ENCODE measurements at places on chromosomes 6 and 20. TPM values are rescaled to one million over a fixed set of nuclear protein-coding genes. Genes with fewer than 3 reads are reported as not detected.

GRCh38 chr6:69570106-69570505 lies 226.7 kb downstream of the LMBRD1 start:
- no peak for DNase-seq

DNA sequence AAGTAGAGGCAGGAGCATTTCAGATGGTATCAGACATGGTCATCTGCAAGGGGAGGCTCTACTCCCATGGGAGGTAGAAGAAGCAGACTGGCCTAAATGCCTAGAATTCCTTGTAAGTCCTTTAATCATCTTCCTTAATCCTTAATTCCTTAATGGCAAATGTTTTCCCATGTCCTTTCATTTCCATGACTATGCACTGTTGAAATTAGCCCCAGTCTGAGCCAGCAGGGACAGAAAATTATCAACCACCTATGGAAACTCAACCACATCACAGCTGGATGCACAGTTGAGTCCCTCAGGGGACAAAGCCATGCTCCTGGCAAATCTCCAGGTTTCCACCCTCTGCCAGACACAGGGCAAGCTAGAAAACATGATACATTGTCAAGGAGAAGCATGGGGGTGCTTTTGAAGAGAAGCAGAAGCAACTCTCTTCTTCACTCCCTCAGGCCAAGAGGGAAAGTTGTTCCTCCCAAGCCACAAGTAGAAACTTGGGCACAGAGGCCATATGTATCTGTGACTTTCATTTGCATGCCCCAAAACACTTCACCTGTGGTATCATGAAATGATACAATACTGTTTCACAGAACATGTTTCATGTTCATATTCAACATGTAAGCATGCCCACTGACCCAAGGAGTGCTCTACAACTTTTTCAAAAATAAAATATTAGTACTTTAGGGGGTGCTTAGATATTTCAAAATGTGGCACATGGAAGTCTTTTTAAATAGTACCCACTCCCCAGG lies 683.6 kb downstream of the KIF16B start:
- DNase-seq = no peak

DNA sequence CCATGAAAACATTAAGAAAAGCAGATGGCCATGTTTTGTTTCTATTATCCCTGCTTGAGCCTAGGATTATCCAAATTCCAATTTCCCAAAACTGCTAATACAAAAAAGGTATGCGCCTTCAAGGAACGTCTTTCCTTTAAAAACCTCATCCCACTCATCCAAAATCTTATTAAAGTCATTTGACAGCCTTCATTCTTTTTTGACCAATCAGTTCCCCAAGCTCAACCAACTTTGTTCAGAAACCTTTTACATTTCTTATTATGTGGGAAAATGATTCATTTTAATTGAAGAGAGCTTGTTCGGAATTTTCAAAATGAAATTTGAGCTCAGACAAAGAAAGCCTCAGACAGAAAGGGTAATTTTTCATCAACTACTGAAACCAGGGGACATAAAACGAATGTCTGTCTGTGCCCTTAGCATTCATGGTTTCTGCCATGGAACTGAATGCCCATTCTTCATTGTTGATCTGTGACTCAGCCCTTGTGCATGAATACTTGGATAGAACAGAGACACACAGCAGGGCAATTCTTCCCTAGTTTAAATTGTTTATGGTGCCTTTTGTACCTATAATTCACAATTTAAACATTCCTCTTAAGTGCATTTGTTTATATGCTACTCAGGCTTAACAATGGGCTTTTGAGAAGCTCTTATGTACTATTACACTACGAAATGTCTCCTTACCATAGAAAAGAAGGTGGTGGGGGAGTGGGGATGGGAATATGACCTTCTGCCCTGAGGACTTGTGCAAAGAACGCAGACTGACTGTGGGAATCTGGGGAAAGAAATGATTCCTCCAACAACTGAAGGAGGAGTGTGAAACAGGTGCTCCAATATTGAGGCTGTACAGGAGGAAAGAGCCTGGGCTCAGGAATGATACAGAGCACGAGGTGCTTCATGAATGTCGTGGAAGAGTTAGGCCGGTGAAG lies 49.8 kb upstream of the ERVFRD-1 start:
- peak; percentile 59 for DNase-seq

- peak; percentile 45 for DNase-seq
Measured at GRCh38 chr6:166737261-166737660, 110.2 kb upstream of the RPS6KA2 start.

- no peak for DNase-seq
Measured at GRCh38 chr6:150646228-150646627, 46.5 kb downstream of the PLEKHG1 start.

GRCh38 chr20:54346276-54346675 lies 129.1 kb upstream of the DOK5 start:
- no peak for DNase-seq

GRCh38 chr6:168916576-168917211 lies 337.0 kb downstream of the THBS2 start:
- DNase-seq = no peak

- DNase-seq = no peak
Measured at GRCh38 chr6:128233531-128233930, 286.9 kb downstream of the PTPRK start.

DNA sequence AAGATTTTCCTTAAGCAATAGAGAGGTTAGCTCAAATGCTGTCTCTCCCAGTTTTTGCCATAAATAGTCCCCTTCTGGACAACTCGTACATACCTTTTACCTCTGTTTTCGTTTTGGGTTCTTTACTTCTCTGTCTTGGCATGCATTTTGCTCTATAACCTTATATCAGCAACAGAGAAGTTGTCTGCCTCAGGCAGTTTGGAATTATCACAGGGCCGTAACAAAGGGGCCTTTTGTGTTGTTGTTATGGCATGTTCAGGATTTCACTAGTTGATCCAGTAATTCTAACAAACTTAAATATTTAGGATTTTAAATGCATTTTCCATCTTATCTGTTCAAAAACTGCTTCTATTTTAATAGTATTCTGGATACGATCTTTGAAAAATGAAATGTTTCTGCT lies 259.8 kb downstream of the CD109 start:
- no peak for DNase-seq

- no peak for DNase-seq
Measured at GRCh38 chr6:37190159-37190535, 20.2 kb downstream of the PIM1 start.

NPBWR2 gene
- total RNA-seq = not detected

DDAH2 gene
- 46.1 TPM for total RNA-seq

ZBP1 gene
- 0.11 TPM for total RNA-seq

All from Daoy (cell line).